Bronchial smooth muscle cell (primary cell): ENCODE measurements at places on chromosomes 6 and 20. TPM values are rescaled to one million over a fixed set of nuclear protein-coding genes. Genes with fewer than 3 reads are reported as not detected.

Gene DUSP15
- total RNA-seq = 0.26 TPM in 1 of 2 replicates, not detected in the other

Gene CEP162
- total RNA-seq = 4.7 and 6.4 TPM in 2 replicates

Gene ZSCAN23
- 5.7 and 6.1 TPM in 2 replicates for total RNA-seq

Gene RHAG
- under 0.01 TPM in 1 of 2 replicates, not detected in the other for total RNA-seq

Gene LAMP5
- total RNA-seq = not detected in 2 replicates

Gene GFOD1
- total RNA-seq = 1.9 and 3.5 TPM in 2 replicates

Gene POPDC3
- 4.9 and 7.9 TPM in 2 replicates for total RNA-seq

Gene CD93
- total RNA-seq = under 0.01 and 0.34 TPM in 2 replicates

Gene LAMA4
- 569 and 653 TPM in 2 replicates for total RNA-seq

Gene CRISP3
- total RNA-seq = not detected in 2 replicates

Gene DDX43
- 0.32 TPM in 1 of 2 replicates, not detected in the other for total RNA-seq
